ENCODE measurements at places on chromosomes 3 and 15. TPM values are rescaled to one million over a fixed set of nuclear protein-coding genes. Genes with fewer than 3 reads are reported as not detected.

TPRA1 gene
- polyA plus RNA-seq = 16.7 TPM

DGKG gene
- polyA plus RNA-seq = 0.17 TPM

GATM gene
- polyA plus RNA-seq = 9.1 TPM

ARHGEF3 gene
- polyA plus RNA-seq = 5.1 TPM

APH1B gene
- 14.3 TPM for polyA plus RNA-seq

CHRNB4 gene
- 1.4 TPM for polyA plus RNA-seq

SCN5A gene
- polyA plus RNA-seq = 10.2 TPM

LRCH3 gene
- 17.1 TPM for polyA plus RNA-seq

CAPN3 gene
- polyA plus RNA-seq = 0.84 TPM

P2RY13 gene
- 0.68 TPM for polyA plus RNA-seq

ZBTB20 gene
- 2.0 TPM for polyA plus RNA-seq

FSIP1 gene
- polyA plus RNA-seq = 0.92 TPM

SYNPR gene
- polyA plus RNA-seq = 0.55 TPM

CCR4 gene
- not detected for polyA plus RNA-seq

FOXB1 gene
- 5.4 TPM for polyA plus RNA-seq

ARGFX gene
- not detected for polyA plus RNA-seq

RAB7A gene
- polyA plus RNA-seq = 156 TPM

CORO2B gene
- polyA plus RNA-seq = 1.4 TPM

TEX55 gene
- not detected for polyA plus RNA-seq

LRRIQ4 gene
- not detected for polyA plus RNA-seq

PLA2G4D gene
- 0.15 TPM for polyA plus RNA-seq

IGDCC3 gene
- polyA plus RNA-seq = 16.4 TPM

SUSD5 gene
- polyA plus RNA-seq = 1.4 TPM

LIPH gene
- polyA plus RNA-seq = 0.31 TPM

GOLGA8K gene
- 0.24 TPM for polyA plus RNA-seq

MEGF11 gene
- polyA plus RNA-seq = 1.1 TPM

GPR160 gene
- polyA plus RNA-seq = 37.2 TPM

ACTRT3 gene
- polyA plus RNA-seq = 2.9 TPM

NEO1 gene
- polyA plus RNA-seq = 8.4 TPM

NFKBIZ gene
- 14.1 TPM for polyA plus RNA-seq

ZBED2 gene
- polyA plus RNA-seq = not detected

MYEF2 gene
- polyA plus RNA-seq = 62.0 TPM

SGO1 gene
- polyA plus RNA-seq = 95.0 TPM

MYRIP gene
- polyA plus RNA-seq = 1.5 TPM

EPHB1 gene
- polyA plus RNA-seq = 3.1 TPM

ZNF80 gene
- polyA plus RNA-seq = not detected

MANF gene
- 48.7 TPM for polyA plus RNA-seq

TGM5 gene
- polyA plus RNA-seq = not detected

CPLX3 gene
- not detected for polyA plus RNA-seq

EXD1 gene
- polyA plus RNA-seq = not detected

ZNF502 gene
- polyA plus RNA-seq = 1.7 TPM

NR2E3 gene
- 0.83 TPM for polyA plus RNA-seq

TMEM45A gene
- 11.1 TPM for polyA plus RNA-seq

FAM107A gene
- 0.61 TPM for polyA plus RNA-seq

SLC35G2 gene
- 6.8 TPM for polyA plus RNA-seq

NUP210 gene
- 13.8 TPM for polyA plus RNA-seq

DOCK3 gene
- 2.4 TPM for polyA plus RNA-seq

PLCB2 gene
- polyA plus RNA-seq = 7.5 TPM

PAQR5 gene
- 8.7 TPM for polyA plus RNA-seq

GFM1 gene
- polyA plus RNA-seq = 24.7 TPM

TMEM207 gene
- not detected for polyA plus RNA-seq

KCNMB3 gene
- polyA plus RNA-seq = 3.8 TPM

GP9 gene
- not detected for polyA plus RNA-seq

TMEM40 gene
- polyA plus RNA-seq = 0.48 TPM

GOLGA8G gene
- polyA plus RNA-seq = not detected

All from GM23338 (cell line).